ENCODE measurements at places on chromosomes 4 and X.

GRCh38 chr4:140903522-140904475, 147.6 kb upstream of the TBC1D9 start:
- DNase-seq: no peak

GRCh38 chr4:186700746-186701145, 22.9 kb downstream of the FAT1 start:
- no peak for DNase-seq

GRCh38 chrX:39532761-39533160, 565.0 kb downstream of the BCOR start:
- DNase-seq: no peak

DNA sequence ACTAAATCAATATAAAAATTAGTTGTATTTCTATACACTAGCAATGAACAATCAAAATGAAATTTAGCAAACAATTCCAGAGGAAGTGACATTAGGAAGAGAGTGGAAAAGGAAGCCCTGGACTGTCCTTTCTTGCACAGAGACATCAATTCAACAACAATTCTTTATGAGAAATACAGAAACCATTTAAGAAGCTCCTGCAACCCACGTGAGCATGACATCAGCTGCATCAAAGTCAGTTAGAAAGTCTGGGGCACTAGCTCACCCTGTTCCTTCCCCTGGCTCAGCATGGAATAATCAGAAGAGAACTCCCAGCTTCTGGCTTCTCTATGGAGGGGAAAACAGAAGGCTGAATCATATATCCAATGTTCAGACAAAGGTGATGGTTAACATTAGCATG, 48.6 kb upstream of the STARD8 start:
- no peak for DNase-seq

- no peak for DNase-seq
These were observed 104.6 kb downstream of the ARHGEF9 start for GRCh38 chrX:63680423-63680822.

GRCh38 chrX:12934850-12935249, 28.4 kb downstream of the TLR8 start:
- DNase-seq: no peak

DNA sequence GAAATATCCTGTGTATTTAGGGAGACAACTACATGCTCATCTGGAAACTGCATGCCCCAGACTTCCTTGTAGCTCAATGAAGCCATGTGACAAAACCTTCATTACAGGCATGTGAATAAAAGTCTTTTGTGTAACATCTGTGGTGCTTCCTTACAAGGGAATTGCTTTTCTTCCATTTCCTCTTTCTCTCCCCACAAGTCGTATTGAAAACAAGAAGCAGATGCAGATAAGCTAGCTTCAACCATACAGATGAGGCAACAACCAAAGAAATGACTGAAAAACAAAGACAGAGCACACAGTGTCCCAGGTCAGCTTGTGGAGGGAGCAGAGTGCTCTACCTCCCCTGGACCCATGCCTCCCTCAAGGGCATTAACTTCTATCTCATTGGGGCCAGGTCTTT, 115.8 kb upstream of the INPP4B start:
- DNase-seq: no peak

GRCh38 chr4:74423104-74423503, 21.8 kb upstream of the AREG start:
- DNase-seq: no peak

DNA sequence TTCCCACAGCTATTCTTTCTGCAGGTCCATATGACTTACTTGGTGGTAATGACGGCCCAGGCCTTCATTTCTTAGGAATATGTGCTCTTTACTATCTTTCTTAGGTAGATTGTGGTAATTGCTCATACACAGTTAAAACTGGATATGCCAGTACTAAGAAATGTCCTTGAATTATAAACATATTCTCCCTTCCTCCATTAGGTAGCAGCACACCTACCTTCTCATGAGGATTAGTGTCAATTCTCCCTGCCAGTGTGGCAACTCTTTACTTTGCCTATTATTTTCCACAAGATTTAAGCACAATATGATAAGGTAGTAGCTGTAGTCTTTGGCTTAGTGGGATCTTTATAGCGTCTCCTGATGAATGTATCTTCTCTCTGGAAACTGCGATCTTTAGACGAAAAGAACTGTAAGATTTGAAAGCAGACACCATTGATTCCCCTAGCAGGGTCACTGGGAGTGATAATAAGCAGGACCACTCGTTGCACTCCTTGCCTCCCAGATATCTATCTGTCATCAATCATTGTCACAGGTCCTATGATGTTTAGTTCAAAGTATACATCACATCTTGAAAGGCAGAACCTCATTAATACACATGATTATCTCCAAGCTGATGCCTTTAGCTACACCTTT, 1240.7 kb downstream of the C4orf33 start:
- DNase-seq: no peak

DNA sequence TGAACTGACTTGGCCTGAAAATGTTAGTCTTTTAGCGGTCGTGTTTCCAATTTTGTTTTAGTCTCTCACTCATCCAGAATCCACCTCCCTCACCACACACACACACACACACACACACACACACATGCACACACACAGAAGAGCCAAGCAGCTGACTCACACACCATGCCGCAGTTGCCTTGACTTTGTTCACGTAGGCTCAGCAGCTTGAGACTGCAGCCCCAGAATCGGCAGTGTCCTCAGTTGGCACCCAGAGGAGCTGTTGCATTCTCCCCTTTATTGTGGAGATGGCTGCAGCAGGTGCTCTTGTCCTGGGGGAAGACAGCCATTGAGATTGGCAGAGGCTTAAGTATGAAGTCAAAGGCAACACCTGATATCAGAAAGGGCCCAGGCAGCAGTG, 20.9 kb upstream of the XPNPEP2 start:
- DNase-seq: no peak

GRCh38 chrX:20361890-20362262, 95.2 kb upstream of the RPS6KA3 start:
- DNase-seq: no peak

GRCh38 chrX:12865359-12865758, 1.5 kb upstream of the TLR7 start:
- no peak for DNase-seq

DNA sequence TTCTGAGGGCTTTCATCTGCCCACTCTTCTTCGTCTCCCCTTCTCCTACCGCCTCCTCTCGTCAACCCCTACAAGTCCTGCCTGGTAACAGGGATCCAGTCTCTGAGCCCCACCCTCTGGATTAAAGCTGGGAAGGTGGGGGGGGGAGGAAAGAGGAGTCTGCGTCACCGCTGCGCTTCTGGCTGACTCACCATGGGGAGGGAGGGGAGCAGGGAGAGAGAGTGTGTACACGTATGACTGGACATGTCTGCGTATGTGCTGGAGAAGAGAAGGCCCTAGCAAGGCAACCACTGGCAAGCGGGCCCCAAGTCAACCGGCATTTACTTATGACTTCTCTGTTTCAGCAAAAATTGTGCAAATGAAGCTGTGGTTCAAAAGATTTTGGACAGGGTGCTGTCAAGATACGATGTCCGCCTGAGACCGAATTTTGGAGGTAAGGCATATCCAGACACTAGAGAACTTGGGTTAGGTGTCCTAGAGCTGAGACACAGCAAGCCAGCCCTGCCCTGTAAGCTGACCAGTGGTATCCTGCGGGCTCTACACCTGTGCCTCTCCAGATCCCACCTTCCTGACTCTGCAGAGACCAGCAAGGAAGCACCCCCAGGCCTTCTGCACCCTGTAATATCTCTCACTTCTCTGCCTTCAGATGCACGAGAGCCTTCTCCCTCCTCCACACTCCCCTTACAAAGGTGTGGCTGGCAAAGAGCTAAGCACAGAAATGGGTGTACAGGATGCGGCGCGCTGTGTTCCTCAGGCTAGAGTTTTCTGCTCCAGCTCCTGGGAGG, 2.5 kb downstream of the GABRQ start:
- no peak for DNase-seq

GRCh38 chr4:117311215-117311614, 225.8 kb upstream of the TRAM1L1 start:
- no peak for DNase-seq

- no peak for DNase-seq
These were observed 2.2 kb upstream of the SEPTIN11 start for GRCh38 chr4:76947369-76947768.

GRCh38 chr4:38788317-38788716, 5.5 kb upstream of the TLR10 start:
- no peak for DNase-seq

DNA sequence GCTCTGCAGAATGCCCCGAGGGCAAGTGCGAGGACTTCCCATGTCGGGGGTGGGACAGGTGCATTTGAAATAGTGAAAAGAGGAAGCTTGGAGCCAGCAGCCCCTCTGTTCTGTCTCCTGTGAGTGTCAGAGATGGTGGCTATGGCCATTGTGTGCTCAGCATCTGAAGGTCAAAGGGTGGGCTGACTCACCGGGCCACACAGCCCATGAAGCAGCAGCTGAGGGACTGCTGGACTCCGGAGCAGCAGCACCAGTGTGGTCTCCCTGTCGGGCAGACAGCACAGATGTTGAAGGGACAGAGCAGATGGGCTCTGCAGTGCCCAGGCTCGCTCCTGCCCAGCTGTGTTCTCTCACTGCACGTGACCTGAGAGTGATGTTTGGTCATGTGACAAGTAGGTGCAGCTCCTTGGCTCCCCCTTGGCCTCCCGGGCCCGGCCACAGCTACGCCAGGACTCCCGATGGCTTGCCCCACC, 53.5 kb downstream of the TBC1D14 start:
- DNase-seq: no peak

GRCh38 chrX:17495052-17495451, 120.1 kb downstream of the NHS start:
- no peak for DNase-seq

Data from CD4-positive, alpha-beta T cell treated with Interleukin-15 for 4 hours (primary cell).